ENCODE measurements at places on chromosomes 5 and 9. TPM values are rescaled to one million over a fixed set of nuclear protein-coding genes. Genes with fewer than 3 reads are reported as not detected.
A peak's percentile ranks its signal among the peaks of the same experiment; 100 is the strongest.

- DNase-seq = no peak
- no peaks in the 10 kb centered on the region for H3K36me3 ChIP-seq
- H3K27me3 ChIP-seq = no peaks in the 10 kb centered on the region
- no peak overlapping the region for H3K4me3 ChIP-seq
- no peaks in the 10 kb centered on the region for H3K4me1 ChIP-seq
Measured at GRCh38 chr9:9412241-9412640, 1200.6 kb downstream of the PTPRD start.

GRCh38 chr9:80175286-80176150 is 603.8 kb downstream of the TLE4 start:
- H3K4me1 ChIP-seq = no peaks in the 10 kb centered on the region
- H3K27ac ChIP-seq = no peak overlapping the region
- no peak overlapping the region for H3K4me3 ChIP-seq
- H3K27me3 ChIP-seq = no peaks in the 10 kb centered on the region
- H3K36me3 ChIP-seq = no peaks in the 10 kb centered on the region

The STK32A gene
- total RNA-seq = under 0.01 TPM

DNA sequence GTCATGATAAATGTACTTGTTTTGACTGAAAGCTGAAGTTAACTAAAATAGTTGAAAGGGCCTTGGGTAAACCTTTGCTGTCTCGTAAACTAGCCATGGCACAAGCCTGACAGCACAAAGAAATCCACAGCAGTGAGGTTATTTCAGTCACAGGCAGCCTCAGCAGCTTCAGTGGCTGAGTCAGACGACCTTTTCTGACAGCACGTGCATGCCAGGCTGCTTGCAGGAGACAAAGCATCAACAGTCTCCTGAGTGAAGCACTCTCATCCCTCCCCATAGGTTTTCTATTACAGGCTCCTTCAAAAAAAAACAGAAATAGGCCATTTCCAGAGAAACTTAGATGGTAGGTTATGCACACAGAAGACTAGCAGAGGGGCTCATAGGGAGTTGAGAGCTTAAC is 34.6 kb downstream of the OXCT1 start:
- H3K36me3 ChIP-seq = peaks cover 4% of the 10 kb centered on the region
- DNase-seq = peak; percentile 92
- no peaks in the 10 kb centered on the region for H3K27me3 ChIP-seq

The FAM221B gene
- not detected for total RNA-seq

DNA sequence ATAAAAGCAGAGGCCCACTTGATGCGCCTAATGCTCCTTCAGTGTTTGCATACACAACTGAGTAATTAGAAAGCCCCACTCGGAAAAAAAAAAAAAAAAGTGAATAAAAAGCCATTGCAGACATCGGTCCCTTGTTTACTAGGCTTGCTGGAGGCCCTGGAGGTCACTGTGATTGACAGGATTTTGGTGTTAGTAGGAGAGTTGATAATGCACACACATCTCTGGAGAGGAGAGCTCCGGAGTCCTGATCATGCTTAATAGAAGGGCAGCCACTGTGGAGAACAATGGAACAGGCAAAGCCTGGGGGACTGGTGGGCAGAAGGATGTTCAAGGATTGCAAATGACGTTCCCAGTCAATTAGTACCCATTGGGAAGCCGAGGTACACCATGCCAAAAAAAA is 152.5 kb downstream of the EFNA5 start:
- H3K36me3 ChIP-seq = no peaks in the 10 kb centered on the region
- H3K4me3 ChIP-seq = no peak overlapping the region
- DNase-seq = no peak
- H3K4me1 ChIP-seq = peaks cover 3% of the 10 kb centered on the region

DNA sequence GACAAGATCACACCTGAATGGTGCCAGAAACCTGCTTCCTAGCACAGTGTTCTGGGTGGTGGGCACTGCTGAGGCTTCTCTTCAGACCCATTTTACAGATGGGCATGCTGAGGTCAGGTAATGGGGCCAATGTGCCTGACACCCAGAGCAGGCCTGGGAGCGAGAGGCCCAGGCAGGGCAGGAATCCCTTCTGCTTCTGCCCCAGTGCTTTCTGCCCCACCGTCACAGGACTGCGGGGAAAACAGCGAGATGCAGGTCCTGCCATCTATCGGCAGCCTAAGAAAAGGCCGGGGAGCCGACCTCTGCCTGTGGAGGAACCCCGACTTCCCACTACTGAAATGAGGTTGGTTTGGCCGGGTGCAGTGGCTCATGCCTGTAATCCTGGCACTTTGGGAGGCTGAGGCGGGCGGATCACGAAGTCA is 22.8 kb upstream of the RNU6ATAC start:
- peaks cover 22% of the 10 kb centered on the region for H3K27me3 ChIP-seq
- DNase-seq = no peak
- no peak overlapping the region for H3K4me3 ChIP-seq
- no peak overlapping the region for H3K27ac ChIP-seq
- H3K4me1 ChIP-seq = peaks cover 12% of the 10 kb centered on the region

GRCh38 chr5:6902597-6902996 is 189.4 kb downstream of the TENT4A start:
- no peak for DNase-seq
- no peaks in the 10 kb centered on the region for H3K4me1 ChIP-seq
- no peaks in the 10 kb centered on the region for H3K27me3 ChIP-seq
- no peaks in the 10 kb centered on the region for H3K36me3 ChIP-seq
- no peak overlapping the region for H3K27ac ChIP-seq
- H3K4me3 ChIP-seq = no peak overlapping the region

The NDST1 gene
- 30.3 TPM for total RNA-seq

GRCh38 chr9:113823421-113823820 is 52.7 kb upstream of the ZNF618 start:
- H3K4me3 ChIP-seq = no peak overlapping the region
- DNase-seq = no peak
- peaks cover 7% of the 10 kb centered on the region for H3K27me3 ChIP-seq
- no peak overlapping the region for H3K27ac ChIP-seq

DNA sequence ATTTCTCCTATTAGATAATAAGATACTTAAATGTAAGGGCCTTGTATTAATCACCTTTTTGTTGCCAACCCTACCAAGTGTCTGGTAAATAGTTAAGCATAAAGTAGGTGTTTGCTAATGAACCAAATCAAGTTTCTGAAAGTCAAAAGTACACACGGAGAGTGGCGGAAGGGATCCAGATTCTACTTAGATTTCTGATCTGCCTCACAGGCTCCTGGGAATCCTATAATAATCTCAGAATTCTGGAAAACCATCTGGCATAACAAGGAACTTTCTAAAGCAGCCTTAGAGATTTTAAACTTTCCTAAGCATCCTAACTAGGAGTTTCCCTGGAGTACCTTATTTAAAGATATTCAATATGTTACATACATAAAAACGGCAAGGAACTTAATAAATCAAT is 363.2 kb upstream of the SMC2 start:
- H3K4me3 ChIP-seq = no peak overlapping the region
- H3K4me1 ChIP-seq = no peaks in the 10 kb centered on the region
- no peak overlapping the region for H3K27ac ChIP-seq

DNA sequence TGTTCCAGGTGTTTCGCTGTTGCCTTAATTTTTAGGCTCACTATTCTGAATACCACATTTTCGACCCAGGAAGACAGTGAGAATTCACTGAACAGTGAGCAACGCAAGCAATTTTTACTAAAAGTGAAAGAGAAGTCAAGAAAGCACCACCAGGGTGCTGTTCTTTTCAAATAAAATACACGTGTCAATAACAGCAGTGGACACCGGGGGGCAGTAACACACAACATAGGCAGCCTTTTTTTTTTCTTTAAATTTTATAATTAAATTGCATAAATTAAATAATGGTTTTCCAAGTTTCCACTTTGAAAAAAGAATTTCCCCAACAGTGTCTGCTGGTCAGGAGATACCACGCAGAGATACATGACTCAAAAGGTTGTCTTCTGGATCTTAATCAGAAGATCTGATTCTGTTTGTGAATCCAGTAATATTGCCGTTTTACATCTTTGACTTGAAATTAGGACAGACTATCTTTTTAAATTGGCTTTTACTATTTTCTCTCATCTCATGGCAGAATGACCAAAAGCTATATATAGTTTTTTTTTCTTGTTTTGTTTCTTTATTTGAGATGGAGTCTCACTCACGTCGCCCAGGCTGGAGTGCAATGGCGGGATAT is 47.1 kb upstream of the SH3GL2 start:
- no peak overlapping the region for H3K27ac ChIP-seq
- H3K4me1 ChIP-seq = no peaks in the 10 kb centered on the region
- H3K27me3 ChIP-seq = peaks cover 2% of the 10 kb centered on the region
- DNase-seq = peak; percentile 60
- no peaks in the 10 kb centered on the region for H3K36me3 ChIP-seq

GRCh38 chr9:126411948-126412284 is 85.3 kb downstream of the MVB12B start:
- DNase-seq = no peak
- H3K4me1 ChIP-seq = peaks cover 5% of the 10 kb centered on the region
- no peaks in the 10 kb centered on the region for H3K36me3 ChIP-seq
- H3K4me3 ChIP-seq = no peak overlapping the region

The IQGAP2 gene
- total RNA-seq = 0.36 TPM

DNA sequence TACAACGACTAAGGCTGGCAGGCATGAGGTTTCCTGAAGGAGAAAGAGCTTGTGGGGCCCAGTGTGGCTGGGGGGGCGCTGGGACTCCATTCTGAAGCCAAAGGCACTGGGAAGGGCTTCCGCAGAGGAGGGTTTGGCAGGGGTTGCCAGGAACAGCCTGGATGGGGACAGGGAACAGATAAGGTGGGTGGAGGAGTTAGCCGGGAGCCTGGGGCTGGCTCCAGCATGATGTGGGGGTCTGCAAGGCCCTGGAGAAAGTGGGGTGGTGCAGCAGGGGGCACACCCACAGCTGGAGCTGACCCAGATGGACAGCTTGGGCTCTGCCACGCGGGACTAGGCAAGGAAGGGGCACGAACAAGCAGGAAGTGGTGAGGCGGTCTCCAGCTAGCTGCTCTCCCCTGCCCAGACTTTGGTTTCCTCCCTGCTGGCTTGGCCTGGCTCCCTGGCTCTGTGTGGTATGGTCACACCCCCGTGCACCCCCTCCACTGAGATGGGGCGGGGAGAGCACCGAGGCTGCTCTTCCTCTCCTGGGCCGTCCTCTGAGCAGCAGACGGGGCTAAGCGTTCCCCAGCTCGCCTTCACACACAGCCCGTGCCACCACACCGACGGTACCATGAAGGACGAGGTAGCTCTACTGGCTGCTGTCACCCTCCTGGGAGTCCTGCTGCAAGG is at the start of gene LTC4S:
LTC4S (plus strand) TSS at position 519 of the 672 bp plus-strand sequence; CDS start at position 614, 95 bp downstream.
- H3K36me3 ChIP-seq = peaks cover 19% of the 10 kb centered on the region
- H3K27me3 ChIP-seq = no peaks in the 10 kb centered on the region
- peaks cover 9% of the 10 kb centered on the region for H3K4me1 ChIP-seq
- no peak within 1 kb of the TSS for H3K27ac ChIP-seq

The OMD gene
- not detected for total RNA-seq

The MARCOL gene
- total RNA-seq = not detected

DNA sequence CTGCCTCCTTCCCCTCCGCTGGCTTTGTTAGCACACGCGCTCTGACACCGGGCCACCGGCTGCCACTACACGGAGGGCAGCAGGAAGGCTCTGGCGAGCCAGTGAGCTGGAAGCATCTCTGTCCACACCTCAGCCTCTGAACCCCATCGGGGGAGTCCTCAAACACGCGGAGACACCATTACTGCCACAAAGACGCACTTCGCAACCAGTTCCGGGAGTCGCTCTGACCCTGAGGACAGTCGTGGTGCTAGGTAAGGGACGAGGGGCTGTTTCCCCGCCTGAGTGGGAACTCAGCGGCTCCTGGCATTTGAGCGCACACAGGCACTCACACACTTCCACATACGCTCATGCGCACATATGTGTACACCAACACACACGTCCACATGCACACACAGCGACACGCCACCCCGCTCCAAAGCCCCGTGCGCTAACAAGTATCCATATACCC is 160.0 kb downstream of the C9orf152 start:
- DNase-seq = no peak
- no peak overlapping the region for H3K27ac ChIP-seq
- peaks cover 1% of the 10 kb centered on the region for H3K36me3 ChIP-seq

DNA sequence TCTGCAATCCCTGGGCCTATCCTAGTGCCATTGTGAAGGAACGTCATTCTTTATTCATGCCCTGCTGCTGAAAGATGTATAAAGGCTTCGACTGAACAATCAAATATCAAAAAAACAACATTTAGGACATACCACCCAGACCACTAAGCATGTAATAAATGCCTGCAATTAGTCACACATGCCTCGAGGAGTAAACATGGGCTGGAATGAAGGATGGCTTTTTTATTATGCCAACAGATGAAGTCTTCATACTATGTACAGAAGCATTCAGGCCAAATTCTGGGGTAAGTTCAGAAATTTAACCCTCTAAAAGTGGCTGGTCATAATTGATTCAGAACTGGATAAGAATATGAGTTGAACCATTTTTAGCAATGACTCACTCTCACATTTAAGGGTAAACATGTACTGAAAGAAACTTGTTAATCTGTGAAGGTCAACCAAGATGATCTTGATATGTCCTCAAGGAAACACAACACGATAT is 38.1 kb downstream of the FAM240B start:
- no peak overlapping the region for H3K4me3 ChIP-seq
- no peak overlapping the region for H3K27ac ChIP-seq
- H3K4me1 ChIP-seq = peaks cover 3% of the 10 kb centered on the region
- no peaks in the 10 kb centered on the region for H3K27me3 ChIP-seq
- H3K36me3 ChIP-seq = no peaks in the 10 kb centered on the region

- H3K27ac ChIP-seq = no peak overlapping the region
- no peaks in the 10 kb centered on the region for H3K4me1 ChIP-seq
- no peaks in the 10 kb centered on the region for H3K27me3 ChIP-seq
- H3K4me3 ChIP-seq = no peak overlapping the region
- no peaks in the 10 kb centered on the region for H3K36me3 ChIP-seq
Measured at GRCh38 chr5:169450464-169450863, 133.1 kb upstream of the SPDL1 start.

The SHB gene
- total RNA-seq = 7.8 TPM

GRCh38 chr5:109695005-109695926 is 5.5 kb downstream of the MAN2A1 start:
- H3K27ac ChIP-seq = peak overlapping the region; percentile 20
- H3K27me3 ChIP-seq = no peaks in the 10 kb centered on the region
- DNase-seq = no peak
- no peak overlapping the region for H3K4me3 ChIP-seq
- peaks cover 16% of the 10 kb centered on the region for H3K4me1 ChIP-seq
- no peaks in the 10 kb centered on the region for H3K36me3 ChIP-seq

DNA sequence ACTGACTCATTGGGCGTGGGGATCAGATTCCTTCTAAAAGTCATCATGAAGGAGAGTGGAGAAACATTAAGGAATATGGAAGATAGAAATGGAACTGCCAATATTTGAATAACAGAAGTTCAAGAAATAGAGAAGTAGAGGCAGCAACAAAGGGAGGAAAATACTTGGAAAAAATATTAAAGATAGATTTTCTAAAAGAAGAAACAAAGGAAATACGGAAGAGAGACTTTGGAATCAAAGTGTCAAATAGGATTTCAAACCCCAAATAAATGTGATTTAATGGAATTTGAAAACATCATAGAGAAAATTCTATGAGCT is 605.1 kb upstream of the KLF4 start:
- no peak overlapping the region for H3K27ac ChIP-seq
- DNase-seq = peak; percentile 17
- H3K36me3 ChIP-seq = no peaks in the 10 kb centered on the region
- no peaks in the 10 kb centered on the region for H3K27me3 ChIP-seq

- peak; percentile 46 for DNase-seq
- peaks cover 17% of the 10 kb centered on the region for H3K27me3 ChIP-seq
- no peaks in the 10 kb centered on the region for H3K4me1 ChIP-seq
Measured at GRCh38 chr5:140362875-140363630, 3.1 kb downstream of the SLC4A9 start.

All from IMR-90 (cell line).